ENCODE measurements at places on chromosomes 7 and 10.

DNA sequence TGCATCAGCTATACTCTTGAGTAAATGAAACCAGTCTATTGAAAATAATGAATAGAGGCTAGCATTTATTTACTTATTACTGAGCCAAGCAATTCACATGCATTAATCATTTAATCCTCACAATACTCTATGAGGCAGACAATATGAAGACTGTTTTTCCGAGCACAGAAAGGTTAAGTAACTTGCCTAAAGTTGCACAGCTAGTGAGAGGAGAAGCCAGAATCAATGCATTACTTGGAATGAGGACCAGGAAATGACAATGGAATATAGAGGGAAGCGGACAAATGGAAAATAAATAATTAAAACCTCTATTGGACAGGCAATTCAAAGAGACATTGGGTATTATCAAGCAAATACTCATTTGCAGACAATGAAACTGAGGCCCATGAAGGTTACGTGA, 207.6 kb upstream of the PRKCQ start:
- no peak for DNase-seq

DNA sequence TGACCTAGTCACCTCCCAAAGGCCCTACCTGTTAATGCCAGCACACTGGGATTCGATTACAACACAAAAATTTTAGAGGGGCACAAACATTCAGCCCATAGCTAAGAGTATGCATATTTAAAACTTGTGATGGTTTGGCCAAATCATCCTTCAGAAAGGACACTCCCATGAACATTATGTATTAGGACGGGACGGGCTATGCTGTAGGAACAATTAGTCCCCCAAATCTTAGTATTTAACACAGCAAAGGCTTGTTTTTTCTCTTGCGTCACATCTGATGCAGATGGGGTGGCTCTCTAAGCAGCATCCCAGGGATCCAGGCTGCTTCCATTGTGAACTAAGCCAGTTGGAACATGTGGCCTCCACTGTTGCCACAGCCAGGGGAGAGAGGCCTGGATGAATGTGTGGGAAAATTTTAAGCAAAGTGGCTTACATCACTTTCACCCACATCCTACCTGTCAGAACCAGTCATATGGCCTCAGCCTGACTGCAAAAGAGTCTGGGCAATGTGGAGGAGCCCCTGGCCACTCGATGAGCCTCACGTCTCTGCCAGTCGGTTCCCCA, 26.6 kb downstream of the CHST3 start:
- no peak for DNase-seq

DNA sequence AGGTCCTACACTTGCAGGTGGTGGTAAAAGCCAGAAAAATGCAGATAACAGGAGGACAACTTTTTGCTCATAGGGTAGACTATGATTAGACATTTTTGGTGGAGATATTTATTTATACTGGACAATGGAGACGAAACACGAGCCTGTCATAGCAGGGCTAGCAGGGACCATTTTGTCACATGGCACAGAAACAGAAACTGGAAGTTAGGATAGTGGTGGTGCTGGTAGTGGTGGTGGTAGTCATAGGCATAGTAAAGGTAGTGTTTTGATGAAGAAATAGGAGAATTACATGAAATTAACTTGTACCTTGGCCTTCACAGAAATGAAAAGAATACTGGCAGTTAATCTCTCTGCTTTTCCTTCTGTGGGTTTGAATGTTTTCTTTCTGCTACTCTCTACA, 8.8 kb upstream of the MGAM start:
- DNase-seq, result no peak

- no peak for DNase-seq
Observed at GRCh38 chr10:42926843-42927242, 144.2 kb downstream of the BMS1 start.

GRCh38 chr10:70966646-70967553, 78.5 kb upstream of the PCBD1 start:
- no peak for DNase-seq

DNA sequence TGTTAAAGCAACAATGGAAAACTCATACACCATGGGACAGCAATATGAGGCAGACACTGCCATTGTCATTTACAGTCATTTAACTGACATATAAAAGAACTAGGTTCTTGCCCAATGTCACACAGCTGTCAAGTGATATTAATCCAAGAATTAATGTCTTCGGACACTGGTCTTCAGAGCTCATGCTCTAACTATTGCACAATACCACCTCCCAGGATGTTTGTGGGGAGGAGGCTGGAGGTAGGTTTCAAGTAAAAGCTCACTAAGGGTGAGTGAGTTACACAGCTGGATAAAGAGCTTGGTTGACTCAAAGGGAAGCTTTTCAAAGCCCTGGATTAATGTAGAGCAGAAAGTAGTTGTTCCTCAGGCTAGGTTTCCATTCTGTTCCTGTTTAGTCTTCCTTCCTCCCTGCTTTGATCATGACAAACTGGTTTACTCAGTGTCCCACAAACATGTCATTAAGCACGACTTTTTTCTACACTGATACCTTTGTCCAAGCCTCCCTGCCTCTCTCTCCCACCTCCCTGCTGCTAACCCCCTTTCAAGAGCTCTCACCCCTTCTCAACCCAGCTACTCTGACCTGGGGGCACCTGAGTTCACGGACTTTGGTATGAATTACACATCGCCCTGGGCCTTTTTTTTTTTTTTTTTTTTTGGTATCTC, 987 bp upstream of the EXOC6 start:
- no peak for DNase-seq

DNA sequence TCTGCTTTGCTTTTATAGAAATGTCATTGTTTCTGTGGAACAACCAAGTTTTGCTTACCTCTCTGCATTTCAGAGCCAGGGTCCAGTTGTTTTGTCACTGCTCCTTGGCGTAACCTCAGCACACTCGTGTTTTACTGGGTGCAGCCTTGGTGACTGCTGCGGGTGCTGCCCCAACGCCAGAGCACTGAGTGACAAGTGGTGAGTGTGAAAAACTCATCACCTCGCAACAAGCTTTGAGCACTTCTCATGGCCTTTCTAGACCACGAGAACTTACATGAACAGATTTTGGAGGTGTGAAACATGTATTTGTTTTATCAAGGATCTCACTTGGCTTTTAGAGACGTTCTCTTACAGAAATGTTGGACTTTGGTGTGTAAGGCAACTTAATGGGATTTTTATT, 31.0 kb downstream of the GLRX3 start:
- DNase-seq, result no peak

GRCh38 chr7:106177738-106178592, 65.9 kb upstream of the SYPL1 start:
- no peak for DNase-seq

- no peak for DNase-seq
Observed at GRCh38 chr10:69752479-69752878, 49.2 kb upstream of the COL13A1 start.

DNA sequence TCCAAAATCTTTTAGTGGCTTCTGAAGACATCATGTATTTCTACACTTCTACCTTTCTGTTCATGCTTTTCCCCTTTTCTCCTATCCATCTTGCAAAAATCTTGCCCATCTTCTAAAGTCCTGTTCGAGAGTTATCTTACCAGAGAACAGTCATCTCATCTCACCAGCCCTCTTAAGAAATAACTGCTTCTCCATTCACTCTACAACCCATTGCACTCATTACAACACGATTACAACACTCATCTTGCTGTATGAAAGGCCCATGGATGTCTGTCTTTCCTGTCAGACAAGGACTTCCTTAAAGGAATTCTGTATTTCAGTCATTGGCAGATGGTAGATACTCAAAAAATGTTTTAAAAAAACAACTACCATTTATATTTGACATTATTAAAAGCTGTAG, 30.8 kb downstream of the ZNF438 start:
- no peak for DNase-seq

GRCh38 chr7:96397936-96398598, 76.2 kb upstream of the SLC25A13 start:
- no peak for DNase-seq

- DNase-seq, result no peak
Observed at GRCh38 chr10:15815242-15815885, 44.9 kb downstream of the MINDY3 start.

- DNase-seq, result no peak
Observed at GRCh38 chr7:132509643-132510042, 66.6 kb downstream of the PLXNA4 start.

GRCh38 chr10:88670497-88670896, 6.3 kb downstream of the LIPF start:
- DNase-seq, result no peak
